ENCODE measurements at places on chromosomes 1 and 21. TPM values are rescaled to one million over a fixed set of nuclear protein-coding genes. Genes with fewer than 3 reads are reported as not detected.

DNA sequence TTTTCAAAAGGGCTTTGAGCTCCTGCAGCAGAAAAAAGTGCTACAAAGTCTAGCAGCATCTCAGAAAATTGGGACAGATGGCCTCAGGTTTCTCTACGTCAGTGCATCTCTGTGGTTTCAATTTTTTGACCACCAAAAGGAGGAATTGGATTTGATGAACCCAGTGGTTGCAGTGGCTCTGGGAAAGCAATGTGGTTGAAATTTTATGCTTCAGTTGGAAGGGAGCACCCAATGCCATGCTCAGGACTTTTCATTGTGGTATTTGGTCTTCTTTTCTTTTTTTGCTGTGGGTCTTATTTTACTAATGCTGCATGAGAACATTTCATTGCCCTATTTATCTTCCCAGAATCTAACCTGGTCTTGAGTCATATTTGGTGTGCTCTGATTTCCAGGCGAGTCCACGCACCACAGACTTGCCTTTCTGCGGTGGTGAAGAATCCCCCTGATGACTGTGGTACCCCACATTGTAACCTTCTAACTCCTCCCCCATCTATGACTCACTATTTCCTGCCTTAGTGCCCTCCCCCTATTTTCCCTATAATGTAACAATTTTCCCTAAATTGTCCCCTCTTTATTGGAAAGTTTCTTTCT, 56.7 kb downstream of the S1PR1 start:
- no peaks in the 10 kb centered on the region for H3K4me1 ChIP-seq
- no peak for DNase-seq
- no peak overlapping the region for H3K27ac ChIP-seq
- H3K27me3 ChIP-seq: no peaks in the 10 kb centered on the region

DNA sequence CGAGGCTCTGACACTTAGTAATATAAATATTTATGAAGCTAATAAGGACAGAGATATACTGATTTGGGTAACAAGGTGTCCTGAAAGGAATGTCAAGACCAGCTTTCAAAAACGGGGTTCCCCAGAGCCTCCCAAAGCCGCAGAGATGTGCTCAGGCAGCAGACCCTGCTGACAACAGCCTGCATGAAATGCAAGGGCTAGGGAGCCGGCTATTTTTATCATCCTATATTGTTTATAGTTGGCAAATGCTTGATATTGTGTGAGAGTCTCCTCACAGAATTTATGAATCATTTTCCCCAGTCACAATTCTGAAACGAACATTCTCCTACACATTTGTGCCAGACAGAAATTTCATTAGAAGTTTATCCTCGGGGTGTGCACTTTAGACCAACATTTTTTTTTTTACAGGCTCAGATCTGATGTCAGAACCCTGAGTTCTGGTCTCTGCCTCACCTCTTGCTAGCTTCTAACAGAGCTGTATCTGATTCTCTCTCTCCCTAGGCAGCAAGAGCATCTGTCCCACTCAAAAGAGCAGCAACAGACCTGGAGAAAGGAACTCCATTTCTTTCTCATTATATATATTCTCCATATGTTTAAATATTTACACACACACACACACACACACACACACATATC, 302.3 kb upstream of the PLD5 start:
- no peaks in the 10 kb centered on the region for H3K27me3 ChIP-seq
- H3K36me3 ChIP-seq: no peaks in the 10 kb centered on the region
- no peak overlapping the region for H3K27ac ChIP-seq
- H3K4me1 ChIP-seq: no peaks in the 10 kb centered on the region

- H3K4me3 ChIP-seq: no peak overlapping the region
- peaks cover 8% of the 10 kb centered on the region for H3K4me1 ChIP-seq
These were observed 24.6 kb downstream of the ARHGEF19 start for GRCh38 chr1:16187748-16188401.

DNA sequence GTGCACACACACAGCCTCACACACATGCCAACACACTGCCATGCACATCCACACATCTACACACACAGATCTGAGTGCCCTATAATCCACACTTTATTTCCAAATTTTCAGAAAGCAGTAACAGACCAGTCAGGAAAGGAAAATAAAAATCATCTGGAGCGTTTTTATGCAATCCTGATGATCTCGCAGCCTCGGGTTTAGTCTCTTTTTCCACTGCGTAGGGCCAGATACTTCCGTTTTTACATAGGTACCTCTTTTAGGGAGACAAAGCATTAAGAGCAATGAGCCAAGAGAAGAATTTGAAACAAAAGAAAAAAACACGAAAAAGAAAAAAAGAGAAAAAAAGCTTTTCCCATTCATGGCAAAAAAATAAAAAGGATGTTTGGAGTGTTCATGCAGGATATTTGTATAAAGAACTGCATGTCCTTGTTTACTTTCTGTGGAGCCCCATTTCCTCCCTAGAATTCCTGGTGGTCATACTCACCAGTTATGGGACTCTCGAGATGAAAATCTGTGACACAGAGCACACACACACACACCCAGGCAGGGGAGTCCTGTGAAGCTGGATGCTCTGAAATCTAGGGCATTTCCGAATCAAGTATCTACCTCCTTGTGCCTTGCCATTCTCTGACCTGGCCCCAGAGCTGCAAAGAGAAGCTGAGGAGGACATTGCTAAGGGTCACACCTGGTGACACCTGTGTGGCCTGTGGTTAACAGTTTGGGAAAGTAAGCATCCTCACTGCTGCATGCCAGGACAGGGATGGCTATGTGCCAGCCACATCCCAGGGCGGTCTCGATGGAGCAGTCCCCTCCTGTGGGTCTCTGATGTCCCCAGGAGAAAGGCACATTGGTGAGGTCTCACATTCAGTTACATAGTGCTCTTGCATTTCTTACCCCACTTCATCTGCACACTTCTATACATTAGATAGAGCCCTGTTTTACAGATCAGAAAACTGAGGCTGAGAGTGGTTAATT, 83.6 kb downstream of the RUNX1 start:
- no peak for DNase-seq
- no peaks in the 10 kb centered on the region for H3K27me3 ChIP-seq
- no peaks in the 10 kb centered on the region for H3K36me3 ChIP-seq
- H3K4me3 ChIP-seq: no peak overlapping the region

GRCh38 chr1:221335161-221336101, 406.5 kb downstream of the DUSP10 start:
- H3K4me3 ChIP-seq: no peak overlapping the region
- no peaks in the 10 kb centered on the region for H3K27me3 ChIP-seq
- H3K36me3 ChIP-seq: no peaks in the 10 kb centered on the region
- peak; percentile 11 for DNase-seq
- H3K4me1 ChIP-seq: no peaks in the 10 kb centered on the region
- H3K27ac ChIP-seq: peak overlapping the region; percentile 41

GRCh38 chr1:47759251-47759935, 237.8 kb downstream of the TRABD2B start:
- no peaks in the 10 kb centered on the region for H3K36me3 ChIP-seq
- no peak for DNase-seq
- no peaks in the 10 kb centered on the region for H3K4me1 ChIP-seq
- H3K27me3 ChIP-seq: no peaks in the 10 kb centered on the region

GRCh38 chr1:89833183-89834082, 12.6 kb downstream of the LRRC8D start:
- H3K27me3 ChIP-seq: no peaks in the 10 kb centered on the region
- no peak overlapping the region for H3K4me3 ChIP-seq
- no peak overlapping the region for H3K27ac ChIP-seq

DNA sequence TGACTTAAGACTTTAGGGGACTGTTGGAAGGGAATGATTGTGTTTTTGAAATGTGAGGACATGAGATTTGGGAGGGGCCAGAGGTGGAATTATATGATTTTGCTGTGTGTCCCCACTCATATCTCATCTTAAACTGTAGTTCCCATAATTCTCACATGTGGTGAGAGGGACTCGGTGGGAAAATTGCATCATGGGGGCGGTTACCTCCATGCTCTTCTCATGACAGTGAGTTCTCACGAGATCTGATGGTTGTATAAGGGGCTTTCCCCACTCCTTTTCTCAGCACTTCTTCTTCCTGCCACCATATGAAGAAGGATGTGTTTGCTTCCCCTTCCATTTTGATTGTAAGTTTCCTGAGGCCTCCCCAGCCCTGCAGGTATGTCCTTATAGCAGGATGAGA, 35.0 kb upstream of the SCAF4 start:
- DNase-seq: no peak
- no peaks in the 10 kb centered on the region for H3K4me1 ChIP-seq
- no peaks in the 10 kb centered on the region for H3K27me3 ChIP-seq
- H3K4me3 ChIP-seq: no peak overlapping the region
- H3K27ac ChIP-seq: no peak overlapping the region

DNA sequence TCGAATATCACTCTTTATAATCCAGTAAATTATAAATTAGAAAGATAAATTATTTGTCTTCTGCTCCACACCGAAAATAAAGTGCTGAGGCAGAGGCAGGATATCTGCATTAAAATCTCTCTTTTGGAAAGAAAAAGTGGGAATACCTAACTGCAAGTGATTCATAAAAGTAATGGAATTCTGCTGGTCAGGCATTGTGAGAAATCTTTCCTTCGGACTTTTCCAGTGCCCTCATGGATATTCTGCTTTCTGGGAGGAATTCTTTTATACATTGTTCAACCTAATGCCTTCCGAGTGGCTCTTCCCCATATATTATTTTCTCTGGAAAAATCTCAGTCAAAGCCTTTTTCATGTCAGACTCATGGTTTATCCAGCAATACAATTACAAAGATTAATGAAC, 158.3 kb upstream of the RNPC3 start:
- H3K36me3 ChIP-seq: no peaks in the 10 kb centered on the region
- no peak overlapping the region for H3K4me3 ChIP-seq
- no peak for DNase-seq
- H3K27ac ChIP-seq: no peak overlapping the region

DNA sequence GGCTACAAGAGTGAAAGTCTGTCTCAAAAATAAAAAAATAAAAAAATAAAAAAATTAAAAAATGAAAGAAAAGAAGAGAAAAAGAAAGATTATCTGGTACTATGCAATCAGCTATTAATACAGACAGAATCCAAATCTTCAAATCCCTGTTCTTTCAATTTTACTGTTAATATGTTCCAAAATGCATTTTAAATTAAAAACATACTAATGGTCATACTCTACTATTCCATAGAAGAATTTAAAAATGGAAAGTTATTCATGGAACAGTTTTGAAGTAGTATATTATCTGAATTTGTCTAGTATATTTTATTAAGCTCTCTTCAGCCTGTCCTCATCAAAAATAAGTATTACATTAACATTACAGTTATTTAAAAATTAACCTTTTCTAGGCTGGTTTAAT, 430.1 kb downstream of the PTBP2 start:
- no peaks in the 10 kb centered on the region for H3K27me3 ChIP-seq
- no peaks in the 10 kb centered on the region for H3K36me3 ChIP-seq
- no peak overlapping the region for H3K4me3 ChIP-seq
- no peak overlapping the region for H3K27ac ChIP-seq
- no peaks in the 10 kb centered on the region for H3K4me1 ChIP-seq
- DNase-seq: no peak

DNA sequence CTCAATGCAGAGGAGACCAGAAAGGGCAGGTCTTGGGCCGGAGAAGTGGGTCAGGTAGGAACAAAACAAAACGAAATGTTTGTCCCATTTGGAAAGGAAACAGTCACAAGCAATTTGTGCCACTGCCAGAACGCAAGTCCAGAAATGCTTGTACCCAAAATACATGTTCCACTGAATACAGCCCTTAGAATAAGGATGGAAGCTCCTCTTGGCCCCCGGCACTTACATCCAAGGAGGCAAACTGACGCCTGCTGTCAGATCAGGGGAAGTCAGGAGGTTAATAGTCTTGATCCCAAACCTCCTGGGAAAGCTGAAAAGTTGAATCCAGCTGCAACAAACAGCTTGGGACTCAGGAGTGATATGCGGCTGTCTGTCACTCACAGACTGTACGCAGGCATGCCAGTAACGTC, 75.9 kb upstream of the GALNT2 start:
- peaks cover 26% of the 10 kb centered on the region for H3K4me1 ChIP-seq
- H3K27me3 ChIP-seq: no peaks in the 10 kb centered on the region
- no peaks in the 10 kb centered on the region for H3K36me3 ChIP-seq
- no peak for DNase-seq

DNA sequence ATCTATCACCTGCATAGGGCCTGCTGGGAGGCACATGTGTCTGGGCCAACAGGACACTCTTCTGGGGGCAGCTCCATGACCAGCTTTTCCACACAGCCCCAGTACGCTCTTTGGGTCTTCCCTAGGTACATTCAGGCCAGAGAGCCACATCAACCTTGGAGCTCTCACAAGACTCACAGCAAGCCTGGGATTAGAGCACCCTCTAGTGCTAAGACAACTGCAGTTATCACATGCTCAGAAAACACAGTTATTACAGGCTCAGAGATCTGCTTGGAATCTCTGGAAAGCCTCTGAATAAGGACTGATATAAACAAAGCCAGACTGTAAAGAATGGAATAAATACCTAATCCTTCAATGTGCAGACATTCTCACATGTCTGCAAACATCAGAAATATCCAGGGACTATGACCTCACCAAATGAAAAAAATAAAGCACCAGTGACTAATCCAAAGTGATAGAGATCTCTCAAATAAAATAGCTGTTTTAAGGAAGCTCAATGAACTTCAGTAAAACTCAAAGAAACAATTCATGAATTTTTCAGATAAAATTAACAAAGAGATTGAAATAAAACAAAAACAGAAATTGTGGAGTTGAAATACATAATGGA, 563.9 kb upstream of the NR5A2 start:
- no peaks in the 10 kb centered on the region for H3K4me1 ChIP-seq
- H3K36me3 ChIP-seq: no peaks in the 10 kb centered on the region
- H3K27me3 ChIP-seq: no peaks in the 10 kb centered on the region
- H3K27ac ChIP-seq: no peak overlapping the region
- no peak overlapping the region for H3K4me3 ChIP-seq

GRCh38 chr1:34683616-34684015, 71.2 kb upstream of the GJB5 start:
- H3K4me1 ChIP-seq: no peaks in the 10 kb centered on the region
- no peak overlapping the region for H3K4me3 ChIP-seq
- no peaks in the 10 kb centered on the region for H3K36me3 ChIP-seq
- DNase-seq: no peak
- no peak overlapping the region for H3K27ac ChIP-seq
- no peaks in the 10 kb centered on the region for H3K27me3 ChIP-seq

DNA sequence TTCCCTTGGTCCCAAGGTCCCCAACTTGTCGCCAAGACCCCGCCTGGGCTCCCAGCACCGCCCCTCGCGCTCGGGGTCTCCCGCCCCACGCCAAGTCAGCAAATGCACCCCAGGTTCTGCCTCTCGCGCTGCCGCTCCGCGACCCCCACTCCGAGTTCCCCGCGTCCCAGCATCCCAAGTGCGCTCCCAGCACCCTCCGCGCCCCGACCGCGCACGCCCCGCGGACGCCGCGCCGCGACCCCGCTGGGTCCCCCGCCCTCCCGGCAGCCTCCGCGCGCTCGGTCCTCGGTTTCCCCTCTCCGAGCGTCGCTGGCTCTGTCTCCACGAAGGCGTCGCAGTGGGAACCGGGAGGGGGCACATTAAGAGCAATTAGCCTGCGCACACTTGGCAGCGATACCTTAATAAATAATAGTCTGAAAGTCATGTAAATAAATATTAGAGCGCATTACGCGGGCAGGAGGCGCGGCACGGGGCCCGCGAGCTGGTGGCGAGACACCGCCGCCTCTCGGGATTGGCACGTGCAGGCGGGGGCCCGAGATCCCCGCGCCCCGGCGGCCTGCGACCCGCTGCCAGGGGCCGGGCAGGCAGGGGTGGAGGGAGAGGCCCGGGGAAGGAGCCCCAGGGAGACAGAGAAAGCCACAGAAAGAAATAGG, 75.9 kb downstream of the VWA5B1 start:
- peaks cover 16% of the 10 kb centered on the region for H3K4me1 ChIP-seq
- no peak overlapping the region for H3K4me3 ChIP-seq
- no peak overlapping the region for H3K27ac ChIP-seq
- no peak for DNase-seq
- H3K36me3 ChIP-seq: no peaks in the 10 kb centered on the region

SDC3 gene
- 19.1 TPM for total RNA-seq

PARS2 gene
- total RNA-seq: 2.3 TPM

NDUFS2 gene
- 46.4 TPM for total RNA-seq

FCRL6 gene
- total RNA-seq: 6.3 TPM

PANK4 gene
- total RNA-seq: 13.7 TPM

LPAR3 gene
- total RNA-seq: 19.7 TPM

TDRKH gene
- 2.6 TPM for total RNA-seq

Data from body of pancreas (tissue), 4 donors.